H1 (cell line): ENCODE measurements at places on chromosomes 2 and 18.

DNA sequence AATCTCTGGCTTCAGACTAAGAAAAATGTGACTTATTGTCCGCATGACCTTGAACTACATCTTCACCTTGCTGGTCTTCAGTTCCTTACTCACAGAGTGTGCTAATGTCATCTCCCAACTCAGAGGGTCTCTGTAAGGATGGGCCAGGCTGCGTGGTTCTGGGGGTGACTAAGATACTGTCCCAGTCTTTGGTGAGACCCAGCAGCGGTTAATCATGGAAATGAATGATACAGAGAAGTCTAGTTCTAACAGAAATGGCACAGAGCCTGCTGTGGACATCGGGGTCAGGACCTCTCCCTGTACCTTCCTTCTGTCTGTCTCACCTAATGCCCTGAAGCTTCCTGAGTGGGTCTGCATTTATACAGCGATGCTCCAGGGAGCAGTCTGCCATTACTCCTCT lies 662.7 kb upstream of the HS6ST1 start:
- H3K27ac ChIP-seq: no peak overlapping the region
- H3K4me3 ChIP-seq: no peak overlapping the region
- no peak for DNase-seq
- no peaks in the 10 kb centered on the region for H3K4me1 ChIP-seq

GRCh38 chr2:21183306-21183705 lies 59.5 kb downstream of the TDRD15 start:
- H3K36me3 ChIP-seq: no peaks in the 10 kb centered on the region
- no peak for DNase-seq
- H3K4me1 ChIP-seq: no peaks in the 10 kb centered on the region

DNA sequence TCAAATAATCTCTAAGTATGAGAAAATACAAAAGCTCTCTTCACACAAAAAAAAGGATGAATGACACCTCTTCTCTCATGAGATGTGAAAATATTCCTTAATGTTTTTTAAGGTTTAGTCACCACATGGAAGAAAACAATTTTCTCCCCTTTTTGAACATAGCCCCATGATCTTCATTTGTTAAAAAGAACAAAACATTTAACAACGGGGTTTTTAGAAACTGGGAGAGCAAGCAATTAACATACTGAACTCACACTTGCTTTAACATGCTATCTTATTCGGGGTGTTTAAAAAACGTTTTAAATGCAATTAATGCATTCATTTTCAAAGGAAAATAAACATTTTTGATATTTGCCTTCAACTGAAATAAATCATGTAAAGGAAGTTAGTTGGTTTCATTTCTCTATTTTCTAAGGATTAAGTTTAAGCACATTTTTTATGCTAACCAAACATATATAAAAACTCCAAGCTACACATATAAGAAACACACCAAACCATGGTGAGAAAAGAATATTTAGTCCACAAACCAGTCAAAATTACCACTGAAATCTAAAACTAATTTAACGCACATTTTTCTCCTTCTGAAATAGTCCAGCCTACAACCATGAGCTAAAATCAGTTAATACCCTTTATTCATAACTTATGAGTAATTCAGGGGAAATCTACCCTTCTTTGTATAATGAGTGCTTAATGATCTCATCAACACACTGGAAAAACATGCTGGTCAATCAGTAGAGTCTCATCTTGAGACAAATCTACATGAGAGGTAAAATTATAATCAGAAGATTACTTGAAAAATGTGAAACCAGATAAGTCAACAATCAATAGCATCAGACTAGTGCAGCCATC lies 8.2 kb downstream of the FBXO11 start:
- H3K27ac ChIP-seq: no peak overlapping the region
- no peaks in the 10 kb centered on the region for H3K27me3 ChIP-seq
- no peaks in the 10 kb centered on the region for H3K36me3 ChIP-seq

GRCh38 chr2:161955211-161955610 lies 118.8 kb downstream of the DPP4 start:
- no peak for DNase-seq
- no peak overlapping the region for H3K4me3 ChIP-seq
- no peaks in the 10 kb centered on the region for H3K4me1 ChIP-seq
- no peaks in the 10 kb centered on the region for H3K27me3 ChIP-seq
- H3K27ac ChIP-seq: no peak overlapping the region

DNA sequence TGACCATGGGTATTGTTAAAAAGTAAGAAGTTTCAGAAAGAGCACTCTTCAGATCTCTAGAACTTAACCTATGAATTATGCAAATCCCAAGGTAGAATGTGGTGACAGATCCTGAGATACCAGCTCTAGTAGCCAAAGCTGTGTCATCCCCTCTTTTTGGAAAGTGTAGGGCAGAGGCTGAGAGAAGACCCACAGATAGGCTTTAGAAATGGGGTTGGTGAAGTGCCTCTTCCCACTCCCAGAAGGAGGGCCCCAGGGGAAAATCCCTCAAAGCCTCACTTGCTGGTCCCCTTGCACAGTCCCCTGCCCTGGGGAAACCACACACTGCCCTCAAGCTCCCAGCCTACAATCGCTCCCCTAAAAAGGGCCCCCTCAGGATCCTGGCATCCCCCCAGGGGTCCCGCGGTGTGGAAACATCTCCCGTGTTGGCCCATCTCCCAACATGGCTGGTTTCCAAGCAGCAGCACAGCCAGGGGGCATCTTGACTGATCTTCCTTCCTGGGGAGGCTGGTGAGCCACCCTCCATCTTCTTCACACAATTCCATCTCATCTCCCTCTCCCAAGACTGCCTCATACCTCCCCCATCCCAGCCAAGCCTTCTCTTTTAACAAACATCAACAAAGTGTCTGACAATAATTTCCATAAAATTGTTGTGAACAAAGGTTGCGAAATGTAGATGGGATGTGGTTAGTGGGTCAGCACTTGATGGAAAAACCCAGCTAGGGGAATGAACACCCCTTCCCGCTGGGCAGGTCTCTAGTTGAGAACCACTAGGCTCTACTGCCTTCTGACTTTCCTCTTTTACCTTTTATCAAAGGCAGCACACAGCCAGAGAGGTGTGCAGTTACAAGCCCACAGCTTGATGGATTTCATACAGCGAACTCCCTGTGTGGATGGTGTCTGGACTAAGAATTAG lies 25.1 kb downstream of the MAL start:
- no peak overlapping the region for H3K27ac ChIP-seq
- no peaks in the 10 kb centered on the region for H3K27me3 ChIP-seq
- DNase-seq: no peak
- no peaks in the 10 kb centered on the region for H3K36me3 ChIP-seq
- H3K4me3 ChIP-seq: no peak overlapping the region
